Activated T-cell treated with anti-CD3 and anti-CD28 coated beads, Interleukin-2, amount 50 U/mL, for 48 hours (primary cell): ENCODE measurements at places on chromosomes 12 and 14.

GRCh38 chr12:9256341-9256740, 48.1 kb upstream of the PZP start:
- DNase-seq, result no peak

GRCh38 chr12:66085213-66085612, 45.3 kb downstream of the LLPH start:
- no peak for DNase-seq

GRCh38 chr14:80543211-80543610, 331.9 kb upstream of the DIO2 start:
- no peak for DNase-seq

DNA sequence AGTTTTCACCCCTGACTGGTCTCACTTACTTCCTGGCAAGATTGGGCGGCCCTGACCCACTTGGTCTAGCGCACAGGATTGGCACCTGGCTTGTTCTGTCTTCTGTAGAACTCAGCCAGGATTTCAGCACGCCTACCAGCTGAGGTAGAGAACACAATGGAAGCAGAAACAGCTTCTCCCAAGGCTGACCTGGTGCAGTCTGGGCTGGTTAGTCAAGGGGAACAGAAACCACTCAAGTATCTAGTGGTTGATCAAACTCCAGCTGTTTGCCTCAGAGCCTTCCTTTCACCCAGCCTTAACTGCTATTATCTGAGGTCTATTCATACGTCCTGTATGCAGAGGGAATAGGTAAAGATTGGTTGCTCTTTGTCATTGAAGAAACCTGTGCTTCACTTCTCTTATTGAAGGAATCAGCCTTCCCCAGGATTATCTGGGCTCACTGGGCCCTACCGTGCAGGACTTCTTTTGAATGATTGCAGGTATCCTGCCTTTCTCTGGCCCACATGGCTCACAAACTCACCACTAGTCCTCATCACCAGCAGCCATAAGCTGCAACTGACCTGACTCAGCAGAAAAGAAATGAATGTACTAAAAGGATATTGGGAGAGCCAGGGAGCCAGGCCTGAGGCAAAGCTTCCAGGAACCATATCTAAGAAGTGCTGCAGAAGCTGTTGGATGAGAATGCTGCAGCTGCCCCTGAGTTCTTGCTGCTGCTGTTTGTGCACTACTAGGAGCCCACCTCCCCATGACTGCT, 2.5 kb upstream of the PLEKHD1 start:
- no peak for DNase-seq

- no peak for DNase-seq
Observed at GRCh38 chr14:81433378-81433777, 33.3 kb upstream of the STON2 start.

GRCh38 chr14:97581016-97581415, 783.8 kb downstream of the VRK1 start:
- DNase-seq, result no peak

- no peak for DNase-seq
Observed at GRCh38 chr14:99535908-99536778, 54.9 kb downstream of the CCNK start.

DNA sequence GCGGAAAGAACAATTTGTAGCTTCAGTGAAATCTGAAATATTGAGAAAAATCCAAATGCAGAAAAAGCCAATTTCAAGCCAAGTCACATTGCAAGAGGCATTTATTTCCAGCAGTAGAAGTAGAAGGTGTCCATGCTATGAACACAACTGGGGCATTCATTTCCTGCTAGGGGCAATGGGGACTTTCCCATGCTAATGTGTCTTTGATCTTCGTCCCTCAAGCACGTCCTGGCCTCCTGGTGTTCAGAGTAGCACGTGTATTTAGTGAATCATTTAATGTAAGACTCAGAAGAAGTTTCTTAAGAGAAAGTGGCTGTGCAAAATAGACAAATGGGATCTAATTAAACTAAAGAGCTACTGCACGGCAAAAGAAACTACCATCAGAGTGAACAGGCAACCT, 267.9 kb downstream of the TMEM132C start:
- no peak for DNase-seq

- no peak for DNase-seq
Observed at GRCh38 chr14:69214393-69214792, 23.1 kb downstream of the EXD2 start.

DNA sequence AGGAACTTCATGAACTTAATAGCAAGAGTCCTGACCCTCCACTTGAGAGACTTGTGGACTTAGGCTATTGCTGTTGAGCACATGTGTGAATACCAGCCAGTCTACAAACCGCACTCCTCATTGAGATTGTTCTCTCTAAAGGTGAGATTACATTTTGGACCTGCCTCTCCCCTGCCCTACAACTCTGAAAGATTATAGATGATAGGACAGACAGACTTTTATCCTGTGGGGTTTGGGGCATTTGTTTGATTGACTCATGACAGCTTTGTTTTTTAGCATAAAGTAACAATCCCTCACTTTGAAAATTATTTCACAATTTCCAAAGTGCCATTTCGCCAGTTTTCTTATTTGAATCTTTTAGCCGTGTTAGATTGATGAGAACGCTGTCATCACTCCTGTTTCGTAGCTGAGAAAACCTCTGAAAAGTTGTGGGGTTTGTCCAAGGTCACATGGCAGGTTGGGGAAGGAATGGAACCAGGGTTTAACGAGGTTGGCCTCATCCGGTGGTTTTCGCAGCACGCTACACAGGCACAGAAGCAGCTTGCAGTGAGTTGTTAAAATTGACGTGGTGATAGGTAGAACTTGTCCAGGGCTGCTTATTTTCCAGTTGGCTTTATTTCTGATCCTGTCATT, 836 bp downstream of the EVL start:
- peak; percentile 79 for DNase-seq

GRCh38 chr12:71162832-71163763, 5.3 kb upstream of the TSPAN8 start:
- no peak for DNase-seq

DNA sequence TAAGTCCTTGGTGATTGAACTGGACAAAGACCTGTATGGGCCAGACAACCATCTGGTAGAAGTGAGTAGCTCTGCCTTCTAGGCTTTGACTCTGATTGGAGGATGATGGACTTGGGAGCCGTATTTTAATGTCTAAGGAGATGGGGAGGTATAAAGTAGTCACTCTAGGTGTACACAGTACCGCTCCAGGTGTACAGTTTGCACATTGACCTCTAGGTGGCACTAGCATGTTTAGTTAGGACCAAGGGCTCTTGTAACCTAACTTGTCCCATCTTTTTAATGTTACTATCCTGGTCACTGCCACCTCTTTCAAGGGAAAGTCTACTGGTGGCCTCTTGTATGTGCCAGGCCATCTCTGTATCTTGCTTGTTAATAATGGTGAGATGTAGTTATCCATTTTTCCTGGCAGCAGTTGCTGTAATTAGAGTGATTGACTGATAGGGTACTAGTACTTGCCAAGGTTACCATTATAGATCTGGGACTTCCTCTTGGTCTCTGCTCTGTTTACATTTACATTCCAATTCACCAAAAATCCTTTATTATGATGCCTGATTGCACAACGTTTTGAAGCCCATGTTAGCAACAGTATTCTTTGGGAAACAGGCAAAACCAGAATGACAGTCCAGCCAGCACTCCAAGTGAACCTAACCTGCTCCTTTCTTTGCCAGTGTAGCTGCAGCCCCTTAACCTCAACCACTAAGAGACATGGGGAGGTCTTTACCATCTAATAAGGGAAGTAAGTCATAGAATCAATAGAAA, 3.6 kb downstream of the SMARCD1 start:
- peak; percentile 65 for DNase-seq
